Activated B cell treated with CpG ODN at 0.5 μM for 24 hours (primary cell): ENCODE measurements at places on chromosomes 13 and 19.
A peak's percentile ranks its signal among the peaks of the same experiment; 100 is the strongest.

- DNase-seq: no peak
Observed at GRCh38 chr13:106815545-106815944, 247.6 kb upstream of the ARGLU1 start.

GRCh38 chr13:73657821-73658540 is 476.2 kb downstream of the KLF12 start:
- no peak for DNase-seq

- DNase-seq: no peak
Observed at GRCh38 chr13:72166102-72166650, 299.2 kb upstream of the DACH1 start.

DNA sequence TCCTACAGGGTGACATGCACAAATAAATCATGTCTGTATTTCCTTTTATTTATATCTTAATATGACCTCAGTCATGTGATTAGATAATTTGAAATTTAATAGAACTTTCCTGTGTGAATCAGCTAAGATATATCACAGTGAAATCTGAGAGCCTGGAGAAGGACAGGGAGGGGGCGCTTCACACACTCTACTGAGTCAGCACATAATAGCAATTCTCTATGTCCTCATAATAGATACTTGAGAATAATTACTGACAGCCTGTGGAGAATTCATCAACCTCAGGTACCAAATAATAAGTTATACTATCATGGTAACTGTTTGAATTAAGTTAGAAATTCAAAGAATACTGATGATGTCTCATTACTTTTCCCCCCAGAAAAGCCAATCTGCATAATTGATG is 98.0 kb upstream of the SLC10A2 start:
- no peak for DNase-seq

GRCh38 chr19:11223200-11223599 is 16.2 kb upstream of the ANGPTL8 start:
- no peak for DNase-seq

GRCh38 chr13:94031609-94032008 is 447.9 kb downstream of the DCT start:
- no peak for DNase-seq

- DNase-seq: no peak
Observed at GRCh38 chr13:75480671-75481175, 1.2 kb downstream of the TBC1D4 start.

- DNase-seq: no peak
Observed at GRCh38 chr19:1663852-1664251, 11.4 kb upstream of the TCF3 start.

DNA sequence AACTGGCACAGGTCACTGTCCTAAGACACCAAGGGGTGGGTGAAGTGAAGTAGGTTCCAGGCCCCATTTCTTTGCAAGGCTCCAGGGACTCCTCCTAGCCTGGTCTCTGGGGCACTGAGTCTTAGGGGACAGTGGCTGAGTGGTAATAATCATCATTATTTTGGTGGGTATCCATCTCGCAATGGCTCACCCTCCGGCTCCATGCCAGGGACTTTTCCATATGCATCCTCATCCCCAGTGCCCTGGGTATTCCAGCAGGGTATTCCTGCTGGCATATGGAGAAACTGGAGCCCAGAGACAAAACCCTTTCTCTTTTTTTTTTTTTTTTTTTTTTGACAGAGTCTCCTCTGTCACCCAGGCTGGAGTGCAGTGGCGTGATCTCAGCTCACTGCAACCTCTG is 2.5 kb downstream of the PDE4A start:
- DNase-seq: no peak

DNA sequence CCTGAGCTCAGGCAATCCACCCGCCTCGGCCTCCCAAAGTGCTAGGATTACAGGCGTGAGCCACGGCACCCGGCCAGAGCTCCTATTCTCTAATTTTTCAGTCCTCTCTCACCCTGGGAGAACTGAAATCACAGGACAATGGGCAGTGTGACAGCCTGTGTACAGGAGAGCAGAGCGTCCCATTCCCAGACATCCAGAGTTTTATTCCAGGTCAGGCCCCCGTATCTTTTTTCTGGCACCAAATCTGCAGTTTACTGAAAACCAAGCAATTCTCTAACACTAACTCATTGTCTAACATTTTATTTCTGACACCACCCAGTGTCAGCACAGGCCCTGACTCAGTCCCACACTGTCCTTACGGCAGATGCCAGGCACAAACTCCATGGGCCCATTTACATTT is 6.7 kb downstream of the ZNF708 start:
- DNase-seq: no peak

GRCh38 chr13:53198736-53199135 is 170.1 kb downstream of the OLFM4 start:
- no peak for DNase-seq

DNA sequence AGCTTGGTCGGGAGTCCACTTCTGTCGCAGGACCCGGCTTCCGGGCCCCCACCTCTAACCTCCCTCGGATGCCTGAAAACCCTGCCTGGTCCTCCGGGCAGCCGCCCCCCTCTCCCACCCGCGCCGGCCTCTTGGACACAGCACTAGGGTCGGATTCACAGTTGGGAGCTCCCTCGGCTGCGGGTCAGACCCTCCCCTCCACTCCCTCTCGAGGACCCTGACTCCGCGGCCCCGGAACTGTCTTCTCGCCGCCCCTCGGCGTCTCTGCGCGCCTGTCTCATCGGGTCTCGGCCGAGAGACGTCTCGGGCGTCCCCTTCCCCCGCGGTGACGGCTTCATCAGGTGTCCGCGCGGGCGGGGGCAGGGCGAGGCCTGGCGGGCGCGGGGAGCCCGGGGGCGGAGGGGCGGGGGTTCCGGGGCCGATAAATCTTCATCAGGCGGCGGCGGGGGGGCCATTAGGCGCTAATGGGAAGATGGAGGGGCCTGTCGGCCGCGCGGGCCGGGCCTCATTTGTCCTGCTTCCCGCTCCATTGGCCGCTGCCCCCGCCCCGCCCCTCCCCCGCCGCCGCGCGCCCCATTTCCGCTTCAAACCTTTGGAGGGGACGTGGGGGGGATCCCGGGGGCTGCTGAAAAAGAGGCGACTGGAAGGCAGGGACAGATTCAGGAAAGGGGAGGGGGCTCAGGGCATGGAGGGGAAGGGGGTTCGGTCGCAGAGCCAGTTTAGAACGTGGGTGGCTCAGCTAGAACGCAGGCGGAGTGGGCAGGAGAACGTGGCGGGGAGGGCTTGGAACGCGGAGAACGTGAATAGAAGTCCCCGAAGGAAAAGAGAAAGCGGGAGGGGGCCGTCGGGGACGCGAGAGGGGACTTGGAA is 11.8 kb upstream of the ERFL start:
- DNase-seq: peak; percentile 50

DNA sequence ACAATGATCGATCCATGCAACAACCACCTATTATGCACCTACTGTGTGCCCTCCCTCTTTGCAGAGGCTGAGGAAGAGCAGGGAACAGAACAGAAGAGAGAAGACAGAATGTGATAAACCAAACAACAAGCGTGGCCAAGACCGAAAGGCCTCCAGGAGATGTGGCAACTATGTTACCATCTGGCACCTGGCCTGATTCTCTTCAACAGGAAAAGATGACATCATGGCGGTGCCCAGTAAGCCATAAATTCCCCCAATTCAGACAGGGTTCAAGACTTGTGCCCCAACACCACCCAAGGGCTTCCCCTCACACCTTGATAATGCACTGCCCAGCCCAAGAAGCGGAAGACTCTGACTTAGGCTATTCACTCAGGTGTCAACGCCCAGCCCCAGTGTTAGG is 44.3 kb downstream of the SLC7A1 start:
- DNase-seq: no peak

GRCh38 chr19:22595918-22596341 is 38.2 kb upstream of the ZNF492 start:
- DNase-seq: no peak

- DNase-seq: no peak
Observed at GRCh38 chr19:36483653-36484052, 5.7 kb downstream of the ZNF566 start.

- DNase-seq: no peak
Observed at GRCh38 chr19:33486936-33487811, 34.4 kb downstream of the PEPD start.

DNA sequence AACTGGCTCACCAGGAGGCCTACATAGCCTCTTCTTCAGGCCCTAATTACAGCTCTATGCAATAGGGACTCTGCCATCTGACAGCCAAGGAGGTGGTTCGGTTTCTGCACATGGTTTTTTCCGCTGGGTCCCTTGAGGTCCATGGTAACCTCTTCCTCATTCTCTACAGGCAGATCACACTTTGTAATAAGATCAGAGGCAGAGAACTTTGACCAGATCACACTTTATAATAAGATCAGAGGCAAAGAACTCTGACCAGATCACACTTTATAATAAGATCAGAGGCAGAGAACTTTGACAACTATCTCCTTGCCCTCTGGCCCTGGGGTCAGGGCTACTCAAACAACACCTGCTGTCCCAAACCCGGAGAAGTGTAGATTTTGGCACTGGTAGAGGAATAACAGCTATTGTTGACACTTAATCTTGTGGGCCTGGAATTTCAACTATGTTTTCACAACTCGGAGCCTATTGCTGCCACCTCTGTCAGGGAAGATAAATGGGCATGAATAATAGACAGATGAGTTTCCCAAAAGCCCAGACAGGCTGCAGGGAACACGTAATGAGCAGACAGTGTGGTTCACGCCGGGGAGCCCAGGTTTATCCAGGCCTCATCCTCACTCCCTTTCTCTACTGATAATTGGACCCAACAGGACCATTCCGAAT is 246.1 kb downstream of the UQCRFS1 start:
- no peak for DNase-seq

DNA sequence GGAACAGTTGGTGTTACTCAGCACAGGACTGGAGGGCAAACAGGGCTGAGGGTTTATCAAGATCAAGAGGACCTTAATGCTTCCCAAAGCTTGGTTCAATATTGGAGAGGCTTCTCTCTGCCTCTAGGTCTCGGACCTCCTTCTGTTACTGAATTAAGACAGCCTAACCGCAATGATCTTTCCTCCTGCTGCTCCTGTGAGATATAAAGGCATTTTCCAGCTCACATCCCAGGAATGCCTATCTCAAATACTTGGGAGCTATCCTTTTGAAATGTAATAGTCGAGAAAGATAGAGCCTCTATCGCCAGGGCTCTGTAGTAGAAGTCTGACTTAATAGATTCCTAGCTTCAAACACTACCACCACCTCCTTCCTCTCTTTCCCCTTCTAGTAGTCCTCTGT is 1475.0 kb downstream of the SLITRK1 start:
- DNase-seq: no peak

DNA sequence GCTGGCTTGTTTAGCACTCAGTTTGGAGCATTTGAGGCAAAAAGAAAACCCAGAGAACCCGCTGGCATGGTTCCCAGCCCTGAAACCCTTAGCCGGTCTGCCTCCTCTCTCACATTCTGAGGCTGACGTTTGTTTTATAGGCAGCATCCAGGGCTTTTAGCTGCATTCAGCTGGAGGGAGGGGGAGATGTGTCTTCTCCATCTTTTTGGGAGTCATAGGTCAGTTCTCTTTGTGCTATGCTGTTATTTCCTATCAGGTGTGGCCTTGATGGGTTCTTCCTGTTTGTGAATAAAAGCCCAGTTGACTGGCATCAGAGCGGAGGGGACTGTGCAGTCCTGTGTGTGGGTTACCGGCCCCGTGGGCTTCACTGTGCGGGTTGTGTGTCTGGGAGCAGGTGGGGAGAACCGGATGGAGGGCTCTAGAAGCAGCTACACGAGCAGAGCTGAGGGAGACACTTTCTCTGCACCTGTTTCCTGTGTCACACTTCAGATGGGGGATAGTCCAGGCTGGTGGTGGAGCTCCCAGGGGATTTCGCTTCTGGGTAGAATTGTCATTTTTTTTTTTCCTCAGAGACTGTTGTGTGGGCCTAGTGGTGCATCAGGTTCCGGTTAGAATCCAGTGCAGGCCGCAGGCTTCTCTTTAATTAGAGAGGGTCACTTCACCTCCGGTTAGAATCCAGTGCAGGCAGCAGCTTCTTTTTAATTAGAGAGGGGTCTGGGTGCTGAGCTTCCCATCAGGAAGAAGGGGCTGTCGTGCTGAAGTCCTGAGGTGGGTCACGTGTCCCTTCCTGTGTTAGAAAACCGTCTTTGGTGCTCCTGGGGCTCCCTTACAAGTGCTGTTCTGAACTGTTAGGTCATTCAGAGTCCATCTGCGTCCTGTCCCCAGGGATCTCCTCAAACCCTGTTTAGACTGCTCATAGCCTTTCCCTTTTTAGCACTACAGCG is 69.6 kb downstream of the ARHGEF7 start:
- DNase-seq: peak; percentile 60

DNA sequence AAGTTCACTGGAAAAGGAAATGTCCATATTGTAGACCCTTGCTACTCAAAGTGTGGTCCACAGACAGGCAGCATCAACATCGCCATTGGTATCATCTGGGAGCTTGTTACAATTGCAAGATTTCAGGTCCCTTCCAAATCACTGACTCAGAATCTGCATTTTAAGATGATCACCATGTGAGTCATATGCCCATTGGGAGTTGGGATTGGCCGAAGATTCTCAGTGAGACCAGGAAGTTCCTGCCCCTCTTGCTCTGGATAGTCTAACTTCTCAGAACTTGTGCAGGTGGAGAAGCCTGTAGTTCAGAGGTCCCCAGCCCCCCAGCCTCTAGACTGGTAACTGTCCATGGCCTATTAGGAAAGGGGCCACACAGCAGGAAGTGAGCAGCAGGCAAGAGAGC is 48.9 kb upstream of the URAD start:
- DNase-seq: no peak

DNA sequence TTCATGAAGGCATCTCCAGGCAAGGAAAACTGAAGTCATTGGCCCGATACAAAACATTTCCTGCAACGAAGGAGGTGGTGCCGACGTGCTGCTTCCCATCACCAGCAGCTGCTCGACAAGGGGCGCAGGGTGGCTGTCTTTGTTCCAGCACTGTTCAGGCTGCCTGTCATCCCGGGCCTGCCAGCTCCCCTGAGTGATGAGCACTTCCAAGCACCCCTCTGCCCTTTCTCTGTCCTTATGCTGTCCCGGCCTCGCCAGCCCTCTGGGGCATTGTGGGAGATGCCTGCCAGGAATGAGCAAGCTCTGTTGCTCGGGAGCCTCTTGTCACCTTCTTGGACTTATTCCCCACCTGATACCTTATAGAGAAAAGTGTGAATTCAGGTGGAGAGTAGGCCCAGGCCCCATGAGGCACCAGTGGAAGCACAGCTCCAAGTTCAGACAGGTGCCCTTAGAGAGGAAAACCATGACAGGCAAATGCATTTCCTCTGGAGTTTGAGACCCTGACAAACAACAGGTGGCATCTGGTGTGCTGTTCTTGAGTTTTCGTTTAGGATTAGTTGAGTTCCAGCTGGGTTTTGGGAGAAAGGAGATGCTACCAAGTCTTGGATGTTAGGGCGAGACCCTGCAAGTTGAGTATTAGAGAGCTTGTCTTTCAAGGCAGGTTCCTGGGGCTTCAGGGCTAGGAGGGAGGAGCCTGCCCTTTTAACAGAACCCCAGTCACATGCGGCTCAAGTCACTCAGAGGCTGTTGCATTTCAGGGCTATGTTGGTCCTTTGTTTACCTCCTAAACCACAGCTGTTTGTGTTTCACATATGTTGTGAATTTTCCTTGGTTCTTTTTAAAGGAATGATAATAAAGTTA is 21.4 kb downstream of the BBC3 start:
- DNase-seq: no peak

DNA sequence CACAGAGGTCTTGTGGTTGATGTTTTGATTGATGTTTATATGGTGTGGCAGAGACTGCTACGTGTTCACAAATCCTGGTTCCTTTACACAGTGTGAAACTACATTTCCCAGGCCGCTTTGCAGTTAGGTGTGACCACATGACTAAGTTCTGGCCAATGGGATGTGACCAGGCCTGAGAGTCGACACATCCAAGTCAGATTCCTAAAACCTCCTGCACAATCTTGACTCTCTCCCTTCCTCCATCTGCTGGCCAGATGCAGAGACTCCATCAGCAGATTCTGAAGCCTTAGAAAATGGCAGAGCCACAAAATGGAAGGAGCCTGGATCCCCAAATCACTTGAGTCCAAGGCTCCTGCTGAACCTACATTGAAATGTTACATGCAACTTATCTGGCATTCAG is 12.6 kb downstream of the CD37 start:
- DNase-seq: no peak
